Activated CD4-positive, alpha-beta T cell treated with anti-CD3 and anti-CD28 coated beads, Interleukin-2, amount 10 ng/mL, durations not matched to agents 24 days and 14 days (primary cell): ENCODE measurements at places on chromosomes 11 and 22.
A peak's percentile ranks its signal among the peaks of the same experiment; 100 is the strongest.

- no peak for DNase-seq
Observed at GRCh38 chr11:94521684-94522083, 9.4 kb downstream of the C11orf97 start.

GRCh38 chr11:84719935-84720577 lies 907.1 kb downstream of the DLG2 start:
- peak; percentile 54 for DNase-seq

- DNase-seq, result no peak
Observed at GRCh38 chr22:24707470-24707801, 67.1 kb downstream of the PIWIL3 start.

DNA sequence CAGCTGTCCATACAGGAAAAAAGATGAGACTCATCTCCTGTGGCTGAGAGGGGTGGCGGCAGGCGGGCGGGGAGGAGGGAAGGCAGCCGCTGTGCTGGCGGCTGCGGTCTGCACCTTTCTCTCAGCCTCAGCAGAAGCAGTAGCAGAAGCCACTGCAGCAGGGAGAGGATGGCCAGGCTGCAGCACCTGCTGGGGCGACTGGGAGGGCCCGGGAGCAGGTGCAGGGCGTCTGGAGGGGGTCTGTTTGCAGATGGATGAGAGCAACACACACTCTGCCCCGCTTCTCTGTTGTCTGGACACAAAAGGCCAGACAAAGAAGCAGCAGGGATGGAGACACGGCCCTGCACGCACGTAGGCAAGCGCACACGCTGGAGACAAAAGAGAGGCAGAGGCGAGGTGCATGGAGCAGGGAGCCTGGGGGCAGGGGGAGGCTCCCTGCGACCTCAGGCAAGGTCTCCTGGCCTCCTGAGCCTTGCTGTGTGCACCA lies 9.3 kb upstream of the MIAT start:
- DNase-seq, result peak; percentile 85

GRCh38 chr11:67617243-67617953 lies 10.7 kb downstream of the NDUFV1 start:
- no peak for DNase-seq

DNA sequence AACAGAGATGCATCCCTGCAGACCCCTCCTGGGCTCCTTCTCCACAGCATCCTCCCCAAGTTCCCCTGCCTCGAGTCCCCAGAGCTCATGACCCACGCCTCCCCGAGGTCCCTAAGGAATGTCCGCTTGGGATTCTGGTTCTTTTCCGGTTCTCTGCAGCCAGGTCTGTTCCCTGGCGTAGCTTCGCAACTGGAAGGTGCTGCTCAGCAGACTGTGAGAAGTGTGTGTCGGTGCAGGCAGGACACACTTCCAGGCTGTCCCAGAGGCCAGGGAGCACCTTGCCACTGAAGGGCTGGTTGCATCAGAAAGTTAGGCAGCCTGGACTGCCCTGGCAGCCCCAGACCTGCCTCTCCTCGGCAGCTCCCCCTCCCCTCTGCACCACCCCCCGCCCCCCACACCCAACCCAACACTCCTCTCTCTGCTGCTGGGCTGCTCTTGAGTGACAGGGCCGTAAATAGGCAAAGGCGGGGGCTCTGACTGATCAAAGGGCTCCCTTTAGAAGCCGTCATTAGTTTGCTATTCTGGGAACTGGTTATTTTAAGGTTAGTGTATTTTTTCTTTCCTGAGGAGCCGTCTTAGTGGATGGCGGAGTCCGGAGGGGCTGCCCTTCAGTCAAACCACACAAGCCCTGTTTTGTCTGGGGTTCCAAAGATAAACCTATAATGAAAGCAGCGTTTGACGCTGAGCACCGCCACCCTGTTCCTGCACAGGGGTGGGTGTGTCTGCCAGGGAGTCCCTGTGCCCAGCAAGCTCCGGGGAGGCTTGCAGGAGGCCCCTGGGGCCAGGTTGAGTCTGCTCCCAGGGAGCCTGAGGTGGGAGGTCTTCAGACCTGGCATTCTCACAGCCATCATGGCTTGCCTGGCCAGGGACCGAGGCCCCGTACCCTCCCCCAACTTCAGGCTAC lies 88.6 kb upstream of the KCNQ1OT1 start:
- no peak for DNase-seq

DNA sequence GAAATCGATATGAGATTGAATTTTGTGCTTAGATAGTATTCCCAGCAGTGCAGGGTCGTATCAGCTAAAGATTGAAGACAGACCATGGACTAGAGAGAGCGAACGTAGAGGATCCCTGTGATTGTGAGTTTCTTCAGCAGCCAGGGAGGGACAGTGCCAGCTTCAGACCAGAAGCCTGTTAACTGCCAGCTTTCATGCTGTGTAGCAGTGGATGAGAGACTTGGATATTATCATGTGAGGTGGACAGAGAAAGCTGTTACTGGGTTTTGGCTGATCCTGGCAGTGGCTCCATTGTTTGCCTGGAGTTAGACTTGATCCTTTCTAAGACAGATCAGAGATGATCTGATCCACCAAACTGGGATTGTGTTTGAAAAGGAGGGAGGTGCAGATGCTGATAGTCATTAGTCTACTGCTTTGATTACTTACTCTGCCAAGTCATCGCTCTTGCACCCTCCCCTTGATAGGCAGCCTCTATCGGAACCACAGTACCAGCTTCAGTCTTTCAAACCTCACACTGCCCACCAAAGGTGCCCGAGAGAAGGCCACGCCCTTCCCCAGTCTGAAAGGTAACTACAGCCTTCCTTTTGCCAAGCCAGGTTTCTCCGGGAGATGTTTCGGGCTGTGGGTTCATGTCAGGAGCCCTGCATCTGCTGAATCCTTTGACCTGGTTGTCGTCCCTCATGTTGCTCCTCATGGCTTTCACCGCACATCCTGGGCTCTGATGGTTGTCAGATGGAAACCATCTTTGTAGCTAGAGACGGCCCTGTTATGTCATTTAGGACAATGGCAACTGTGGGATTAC lies 16.2 kb downstream of the MADD start:
- no peak for DNase-seq
